ENCODE measurements at places on chromosomes 3 and 15. TPM values are rescaled to one million over a fixed set of nuclear protein-coding genes. Genes with fewer than 3 reads are reported as not detected.

The CCDC9B gene
- 2.1 TPM for total RNA-seq

DNA sequence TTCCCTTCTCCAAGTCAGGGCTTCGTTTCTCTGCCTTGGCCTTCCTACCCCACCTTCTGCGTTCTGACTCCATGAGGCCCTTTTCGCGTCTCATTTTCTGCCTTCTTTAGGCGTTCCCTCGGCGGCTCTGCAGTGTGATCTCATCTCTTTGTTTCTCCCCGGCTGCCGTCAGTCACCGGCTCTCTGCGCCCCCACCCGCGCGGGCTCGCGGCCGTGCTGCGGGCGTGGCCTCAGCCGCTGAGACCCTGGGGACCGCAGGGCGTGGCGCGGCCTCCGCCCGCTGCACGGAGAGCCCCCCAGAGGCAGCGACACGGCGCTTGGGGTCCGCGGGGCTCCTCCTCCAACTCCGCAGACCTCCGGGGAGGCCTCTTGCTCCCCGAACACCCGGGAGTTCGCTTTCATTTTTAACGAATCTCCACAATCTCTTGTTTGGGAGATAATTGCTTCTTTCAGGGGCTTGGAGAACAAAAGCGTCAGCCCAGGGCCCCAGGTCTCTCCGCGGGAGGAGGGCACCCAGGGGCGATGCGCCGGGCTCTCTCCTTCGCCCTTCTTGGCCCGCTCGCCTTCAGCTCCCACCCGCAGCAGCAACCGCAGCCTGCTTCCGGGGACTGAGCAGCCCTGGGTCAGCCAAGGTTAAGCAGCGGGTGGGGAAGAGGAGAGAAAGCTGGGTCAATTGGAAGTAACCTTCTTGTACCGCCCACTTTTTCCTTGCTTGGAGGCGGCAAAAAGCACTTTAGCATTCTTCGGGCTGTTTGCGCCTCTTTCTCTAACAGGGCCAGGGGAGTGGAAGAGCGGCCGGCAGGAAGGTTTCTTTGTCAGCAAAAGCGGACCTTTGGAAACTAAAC, 35.2 kb downstream of the GAP43 start:
- peak; percentile 80 for DNase-seq

GRCh38 chr3:114043205-114043604, 13.1 kb downstream of the CCDC191 start:
- DNase-seq: no peak

GRCh38 chr3:46214751-46215352, 6.7 kb upstream of the CCR1 start:
- DNase-seq: no peak

DNA sequence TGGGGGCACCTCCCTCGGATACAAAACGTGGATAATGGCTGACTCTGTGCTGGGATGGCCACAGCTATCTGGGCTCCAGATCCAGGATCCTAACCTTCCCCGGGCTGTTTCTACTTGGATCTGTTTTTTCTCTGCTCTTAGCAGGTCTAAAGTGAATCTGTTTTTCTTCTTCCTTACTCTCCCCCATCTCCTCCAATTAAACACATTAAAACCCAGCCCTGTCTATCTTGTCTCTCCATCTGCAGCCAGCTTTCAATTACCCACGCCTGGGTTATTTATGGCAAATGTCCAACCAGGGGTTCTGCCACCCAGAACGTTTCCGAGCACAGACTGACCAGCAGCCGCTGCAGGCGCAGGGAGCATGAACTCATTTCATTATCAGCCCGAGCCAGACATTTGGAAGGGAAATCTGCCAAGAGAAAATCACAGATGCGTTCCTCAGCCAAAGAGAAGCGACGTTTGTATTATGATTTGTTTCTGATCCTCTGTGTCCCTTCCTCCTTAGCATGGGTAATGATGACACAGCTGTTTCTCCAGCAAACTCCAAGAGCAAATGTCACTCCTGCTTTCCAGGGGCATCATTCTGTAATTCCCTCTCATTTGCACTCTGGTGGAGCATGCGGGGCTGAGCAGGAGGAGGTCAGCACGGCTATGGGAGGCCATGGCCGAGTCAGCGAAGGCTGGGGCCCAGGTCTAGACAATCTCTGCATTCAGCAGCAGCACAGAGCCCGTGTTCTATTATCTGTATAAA, 42.0 kb downstream of the UMPS start:
- DNase-seq: no peak
